ENCODE measurements at places on chromosomes 6 and 20. TPM values are rescaled to one million over a fixed set of nuclear protein-coding genes. Genes with fewer than 3 reads are reported as not detected.

Gene ULBP3
- 7.1 TPM for total RNA-seq

Gene RRAGD
- total RNA-seq: 1.5 TPM

Gene SYNJ2
- 5.1 TPM for total RNA-seq

Gene RSPH9
- total RNA-seq: 1.2 TPM

Gene FBXO5
- 2.3 TPM for total RNA-seq

Gene COQ3
- total RNA-seq: 2.7 TPM

Gene GPSM3
- total RNA-seq: 0.26 TPM

Gene MEI4
- not detected for total RNA-seq

Gene TCP11
- not detected for total RNA-seq

Gene JPH2
- total RNA-seq: 5.3 TPM

Gene AKIRIN2
- 13.2 TPM for total RNA-seq

Gene MYO6
- 6.4 TPM for total RNA-seq

Gene ADGB
- total RNA-seq: not detected

Gene ENPP5
- total RNA-seq: 0.51 TPM

Gene TMEM244
- not detected for total RNA-seq

Gene ULBP1
- total RNA-seq: 2.1 TPM

Gene RPS6KA2
- 122 TPM for total RNA-seq

Gene FOXO3
- 75.6 TPM for total RNA-seq

Gene IFT52
- total RNA-seq: 20.3 TPM

Gene ISM1
- 0.82 TPM for total RNA-seq

Gene LY6G6D
- not detected for total RNA-seq

Gene SLC22A2
- total RNA-seq: not detected

Gene SLC22A16
- not detected for total RNA-seq
